Cerebellar nuclear complex (tissue), 1 donor: ENCODE measurements at places on chromosomes 16 and 17.

DNA sequence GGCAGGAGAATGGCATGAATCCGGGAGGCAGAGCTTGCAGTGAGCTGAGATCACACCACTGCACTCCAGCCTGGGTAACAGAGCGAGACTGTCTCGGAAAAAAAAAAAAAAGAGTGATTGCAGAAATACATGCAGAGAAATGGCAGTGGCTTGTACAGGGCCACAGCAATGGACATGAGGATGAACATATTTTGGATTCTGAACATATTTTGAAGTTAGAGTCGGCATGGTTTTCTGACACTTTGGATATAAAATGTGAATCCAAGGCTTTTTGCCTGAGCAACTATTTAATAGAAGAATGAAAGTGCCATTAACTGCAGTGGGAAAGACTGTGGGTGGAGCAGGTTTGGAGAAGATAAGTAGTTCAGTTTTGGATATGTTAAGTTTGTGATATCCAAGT lies 35.8 kb downstream of the CPD start:
- DNase-seq: no peak

GRCh38 chr17:51493206-51493605 lies 232.9 kb downstream of the UTP18 start:
- peak; percentile 86 for DNase-seq

DNA sequence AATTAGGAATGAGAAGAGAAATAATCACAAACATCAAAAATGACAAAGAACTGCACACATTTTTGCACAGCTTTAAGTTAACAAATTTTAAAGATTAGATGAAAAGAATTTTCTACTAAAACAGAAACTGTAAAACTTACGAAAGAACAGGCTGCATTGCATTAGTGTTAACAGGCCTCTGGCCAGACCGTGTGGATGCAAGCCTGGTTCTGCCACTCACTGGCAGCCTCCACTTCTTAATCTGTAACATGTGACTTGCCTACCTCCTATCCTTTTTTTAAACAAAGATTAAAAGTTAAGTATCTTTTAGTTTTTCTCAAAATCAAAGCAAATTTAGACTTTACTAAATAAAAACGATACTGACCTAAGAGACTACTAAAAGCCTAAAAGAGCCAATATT lies 37.5 kb downstream of the CREBBP start:
- DNase-seq: no peak

- no peak for DNase-seq
Observed at GRCh38 chr17:81398176-81398831, 3.0 kb downstream of the BAHCC1 start.

DNA sequence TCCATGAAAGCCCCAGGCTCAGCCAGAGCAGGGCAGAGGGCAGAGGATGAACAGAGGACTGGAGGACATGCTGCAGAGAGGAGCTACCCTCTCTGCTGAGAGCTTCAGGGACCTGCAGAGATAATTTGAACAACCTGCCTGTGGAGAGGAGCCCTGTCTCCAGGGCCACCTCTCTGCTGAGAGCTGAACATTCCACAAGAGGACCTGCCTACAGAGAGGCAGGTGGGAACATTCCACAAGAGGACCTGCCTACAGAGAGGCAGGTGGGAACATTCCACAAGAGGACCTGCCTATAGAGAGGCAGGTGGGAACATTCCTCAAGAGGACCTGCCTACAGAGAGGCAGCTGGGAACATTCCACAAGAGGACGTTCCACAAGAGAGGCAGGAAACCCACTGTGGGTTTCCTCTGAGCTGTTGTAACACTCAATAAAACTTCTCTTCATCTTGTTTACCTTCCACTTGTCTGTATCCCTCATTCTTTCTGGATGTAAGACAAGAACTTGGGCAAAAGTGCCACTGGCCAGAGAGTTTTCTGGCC lies 551.9 kb upstream of the CA10 start:
- no peak for DNase-seq

GRCh38 chr16:84764970-84765369 lies 54.8 kb upstream of the CRISPLD2 start:
- no peak for DNase-seq

GRCh38 chr17:64260886-64261285 lies 2.2 kb downstream of the TEX2 start:
- DNase-seq: no peak

GRCh38 chr17:53227111-53227510 lies 595.6 kb upstream of the KIF2B start:
- DNase-seq: no peak

GRCh38 chr17:50538549-50539410 lies 6.2 kb downstream of the EPN3 start:
- no peak for DNase-seq

DNA sequence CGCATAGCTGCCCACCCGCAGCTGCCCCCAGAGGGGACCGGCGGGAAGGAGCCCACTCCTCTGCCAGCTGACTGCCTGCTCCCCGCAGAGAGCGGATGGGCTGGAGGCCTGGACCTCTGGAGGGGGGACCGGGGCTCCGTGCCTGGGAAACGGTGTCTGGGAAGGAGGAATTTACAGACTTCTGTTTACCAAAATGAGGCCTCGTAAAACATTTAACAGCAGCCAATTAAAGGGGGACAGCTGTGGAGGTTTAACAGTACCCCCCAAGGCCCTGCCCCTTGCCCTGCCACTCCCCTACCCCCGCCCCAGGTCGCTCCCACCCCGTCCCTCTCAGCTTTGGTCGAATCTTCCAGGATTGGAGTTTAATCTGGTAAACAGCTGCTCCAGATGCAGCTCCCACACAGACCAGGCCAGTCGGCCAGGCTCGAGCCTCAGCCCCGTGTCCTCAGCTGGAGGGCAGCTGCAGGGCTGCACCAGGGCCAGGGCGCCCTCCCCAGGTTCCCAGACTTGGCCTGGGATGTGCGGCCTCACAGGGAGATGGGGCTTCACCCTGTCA lies 41.1 kb downstream of the BAHCC1 start:
- no peak for DNase-seq

- no peak for DNase-seq
Observed at GRCh38 chr16:85587762-85588556, 25.2 kb upstream of the GSE1 start.

GRCh38 chr16:17147942-17148341 lies 322.8 kb downstream of the XYLT1 start:
- DNase-seq: no peak

DNA sequence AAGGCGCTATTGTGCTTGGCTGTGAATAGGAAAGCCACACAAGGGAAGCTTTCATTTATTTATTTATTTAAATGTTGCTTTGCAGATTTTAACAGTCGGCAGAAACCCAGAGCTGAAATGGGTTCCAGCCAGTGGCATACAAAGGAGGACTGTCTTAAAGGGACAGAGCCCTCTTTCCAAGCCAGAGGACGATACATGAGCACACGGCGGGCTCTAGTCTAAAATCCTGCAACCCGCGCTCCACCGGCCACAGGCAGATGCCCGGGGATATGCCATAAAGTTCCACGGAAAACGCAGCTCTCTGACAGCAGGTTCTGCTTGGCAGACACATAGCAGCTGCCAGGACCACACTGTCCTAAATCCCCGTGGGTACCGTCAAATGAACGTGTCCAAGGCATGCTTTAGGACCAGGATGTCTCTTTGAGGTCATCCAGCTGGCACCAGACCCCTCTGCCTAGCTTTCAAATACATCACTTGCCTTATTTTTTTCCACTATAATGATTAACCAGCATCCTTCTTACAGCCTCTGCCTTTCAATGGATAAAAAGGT lies 64.6 kb downstream of the CYTH1 start:
- no peak for DNase-seq

DNA sequence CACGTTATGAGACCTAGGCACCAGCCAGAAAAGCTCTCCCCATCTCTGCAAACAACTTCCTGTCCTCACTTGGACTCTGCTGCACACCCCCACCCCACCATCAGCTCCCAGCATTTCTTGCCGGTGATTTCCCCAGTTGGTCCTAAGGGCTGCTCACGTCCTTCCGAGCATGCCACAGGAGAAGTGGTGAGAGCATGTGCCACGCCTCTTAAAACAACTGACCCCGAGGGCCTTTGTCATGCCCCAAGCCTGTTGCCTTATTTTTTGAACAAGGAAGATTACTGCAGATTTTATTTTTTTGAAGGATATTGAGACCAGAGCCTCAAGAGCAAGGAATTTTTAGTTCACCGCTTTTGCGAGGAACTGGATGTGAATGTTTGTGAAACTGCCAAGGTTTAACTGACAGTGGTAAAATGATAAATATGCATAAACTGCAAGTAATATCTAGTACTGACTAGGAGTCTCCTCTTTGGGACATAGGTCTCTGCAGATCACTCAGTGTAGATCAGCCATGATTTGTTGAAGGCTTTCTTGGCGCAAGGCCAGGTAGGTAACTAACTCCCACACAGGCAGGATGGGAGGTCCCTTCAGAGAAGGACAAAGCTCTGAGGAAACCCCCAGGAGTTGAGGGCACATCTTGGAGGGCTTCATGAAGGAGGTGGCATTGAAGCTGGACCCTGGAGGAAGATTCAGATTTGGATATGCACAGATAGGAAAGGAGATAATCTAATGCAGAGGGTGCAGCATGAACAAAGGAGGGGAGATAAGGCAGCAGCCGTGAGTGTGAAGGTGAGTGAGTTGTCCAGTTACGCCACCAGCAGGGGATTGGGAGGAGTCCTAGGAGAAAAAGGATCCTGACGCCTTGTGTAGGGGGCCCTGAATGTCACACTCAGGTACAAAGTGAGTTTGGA lies 44.7 kb downstream of the TMEM132E start:
- DNase-seq: no peak

DNA sequence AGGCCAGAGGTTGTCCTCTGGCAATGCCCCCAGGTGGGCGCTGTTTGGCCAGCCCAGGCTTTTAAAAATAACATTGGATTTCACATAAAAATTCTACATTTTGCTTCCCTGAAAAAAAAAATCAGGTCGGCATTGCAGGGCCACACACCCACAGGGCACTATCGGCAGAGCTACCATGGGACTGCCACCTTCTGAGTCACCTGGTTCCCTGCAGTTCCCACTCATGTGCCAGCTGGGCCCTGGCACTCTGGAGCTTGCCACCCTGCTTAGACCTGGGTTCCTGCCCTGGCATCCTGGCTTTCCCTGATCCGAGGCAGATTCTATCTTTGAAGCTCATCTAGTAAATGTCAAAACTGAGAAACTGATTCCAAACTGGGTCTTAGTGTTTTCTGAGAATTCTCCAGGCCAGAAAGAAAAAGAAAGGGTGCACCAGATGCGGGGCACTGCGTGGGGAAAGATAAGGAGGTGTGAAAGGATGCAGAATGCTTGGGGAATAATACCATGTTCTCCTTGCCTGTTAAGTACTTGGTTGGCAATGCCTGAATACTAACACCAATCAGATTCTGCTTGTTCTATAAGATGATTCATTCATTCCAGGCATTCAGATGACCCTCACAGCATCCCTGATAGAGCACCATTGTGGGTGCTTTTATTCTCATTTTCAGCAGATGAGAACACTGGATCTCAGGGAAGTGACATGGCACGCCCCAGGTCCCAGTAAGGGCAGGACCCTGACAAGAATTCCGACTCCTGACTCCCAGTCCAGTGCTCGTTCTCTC lies 51.8 kb downstream of the RAI1 start:
- DNase-seq: no peak

DNA sequence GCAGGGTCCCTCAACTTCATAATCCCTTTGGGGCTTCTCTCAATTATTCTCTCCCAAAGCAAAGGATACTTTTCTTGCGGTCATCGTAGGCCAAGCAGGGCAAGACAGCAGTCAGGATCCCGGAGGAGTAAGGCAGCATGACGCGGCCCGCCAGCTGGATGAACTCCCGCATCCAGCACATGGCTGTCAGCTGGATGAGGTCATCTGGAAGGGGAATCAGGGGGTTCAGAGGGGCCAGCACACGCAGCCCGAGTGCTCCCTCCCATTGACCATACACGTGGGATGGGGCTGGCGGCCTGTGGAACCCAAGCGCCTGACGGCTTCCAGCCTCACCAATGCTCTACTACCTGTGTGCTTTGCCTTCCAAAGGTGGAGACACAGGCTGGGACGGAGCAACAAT lies 19.2 kb downstream of the VAC14 start:
- DNase-seq: no peak

DNA sequence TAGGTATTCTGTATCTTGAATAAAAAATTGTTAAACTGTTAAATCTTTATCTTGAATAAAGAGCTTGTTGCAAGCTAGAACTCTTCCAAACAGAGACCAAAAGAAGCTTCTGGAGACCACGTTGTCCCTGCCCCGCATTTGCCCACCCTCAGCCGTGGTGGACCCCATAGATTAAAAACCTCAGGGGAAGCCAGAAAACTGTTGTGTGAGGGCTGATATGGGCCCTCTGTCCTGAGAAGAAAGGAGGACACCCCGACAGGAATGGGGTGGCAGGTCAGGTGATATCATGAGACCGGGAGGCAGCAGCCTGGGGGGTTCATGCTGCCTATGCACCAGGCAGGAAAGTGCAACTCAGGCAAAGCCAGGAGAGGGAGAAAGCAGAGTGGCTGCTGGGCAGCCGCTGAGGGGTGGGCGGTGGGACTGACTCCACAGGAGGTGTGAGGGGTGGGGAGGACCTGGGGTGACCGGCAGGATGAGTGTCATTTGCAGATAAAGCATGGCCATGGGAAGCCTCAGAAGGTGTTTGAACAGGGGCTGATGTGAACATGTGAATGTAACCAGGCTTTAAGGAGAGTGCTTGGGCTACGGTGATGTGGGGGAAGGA lies 147.8 kb downstream of the IRF8 start:
- no peak for DNase-seq

GRCh38 chr17:67718325-67718941 lies 697 bp downstream of the NOL11 start:
- DNase-seq: no peak

DNA sequence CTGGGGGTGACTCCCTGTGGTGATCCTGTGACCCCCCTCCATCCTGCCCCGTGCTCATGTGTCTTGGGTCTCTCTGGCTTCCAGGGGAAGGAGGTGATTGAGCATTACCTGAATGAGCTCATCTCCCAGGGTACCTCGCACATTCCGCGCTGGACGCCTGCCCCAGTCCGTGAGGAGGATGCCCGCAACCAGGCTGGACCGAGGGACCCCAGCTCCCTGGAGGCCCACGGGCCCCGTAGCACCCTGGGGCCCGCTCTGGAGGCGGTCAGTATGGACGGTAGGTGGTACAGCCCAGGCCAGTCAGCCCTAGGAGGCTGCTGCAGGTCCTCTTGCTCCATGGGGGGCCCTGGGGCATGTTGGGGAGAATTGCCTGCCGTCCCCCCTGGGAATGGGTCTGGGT lies 33.6 kb downstream of the SEC14L5 start:
- DNase-seq: no peak

- DNase-seq: no peak
Observed at GRCh38 chr16:14354561-14355351, 275.3 kb downstream of the PARN start.

DNA sequence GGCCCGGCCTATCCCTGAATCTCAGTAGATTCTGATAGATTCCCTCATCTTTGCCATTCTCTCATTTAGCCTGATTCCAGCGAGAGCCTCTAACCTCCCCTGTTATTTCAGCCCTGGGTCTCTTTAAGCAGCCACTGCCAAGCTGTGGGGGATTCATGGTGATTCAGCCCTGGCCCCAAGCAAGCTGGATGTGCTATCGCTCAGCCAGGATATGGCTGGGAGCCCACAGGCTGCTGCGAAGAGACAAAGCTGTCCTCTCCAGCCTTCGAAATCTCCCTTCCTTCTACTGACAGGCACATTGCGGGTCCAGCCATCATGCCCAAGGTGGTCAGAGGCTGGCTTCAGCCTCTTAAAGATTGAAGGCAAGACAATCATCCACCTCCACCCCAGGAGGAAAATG lies 394.1 kb downstream of the SOX9 start:
- DNase-seq: no peak
